GM23248 (cell line): ENCODE measurements at places on chromosomes 11 and 22.

DNA sequence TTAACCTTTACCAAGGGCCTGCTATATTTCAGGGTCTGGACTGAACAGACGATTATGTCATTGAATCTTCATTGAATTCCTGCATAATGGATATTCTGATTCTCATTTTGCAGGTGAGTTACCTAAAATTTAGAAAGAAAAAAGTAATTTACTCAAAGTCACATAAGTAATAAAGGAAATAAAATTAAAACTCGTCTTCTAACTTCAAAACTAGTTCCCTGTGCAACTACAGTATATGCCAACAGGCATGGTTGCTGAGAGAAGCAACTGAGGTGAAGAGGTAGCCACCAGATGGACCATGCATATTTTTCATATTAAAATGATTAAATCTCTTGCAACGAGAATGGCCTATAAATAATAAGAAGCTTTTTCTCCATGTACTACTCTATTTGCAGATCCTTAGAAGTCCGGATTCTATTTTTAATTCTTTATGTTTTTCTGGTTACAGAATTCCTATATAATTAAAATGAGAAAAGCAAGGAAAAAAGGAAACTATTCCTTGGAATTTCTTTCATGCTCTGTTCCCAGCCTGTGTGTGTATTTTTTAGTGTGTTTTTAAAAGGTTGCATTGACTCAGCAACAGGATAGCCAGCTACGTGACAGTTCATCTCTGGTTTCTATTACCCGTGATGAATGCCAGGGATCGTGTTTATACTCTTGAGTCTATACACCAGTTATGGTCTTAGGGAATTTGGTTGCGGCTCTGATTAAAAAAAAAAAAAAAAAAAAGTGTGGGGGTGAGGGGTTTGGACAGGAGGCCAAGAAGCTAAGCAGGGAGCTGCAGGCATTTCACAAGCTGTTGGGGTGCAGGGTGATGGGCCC lies 186.8 kb downstream of the ETS1 start:
- peak; percentile 82 for DNase-seq

DNA sequence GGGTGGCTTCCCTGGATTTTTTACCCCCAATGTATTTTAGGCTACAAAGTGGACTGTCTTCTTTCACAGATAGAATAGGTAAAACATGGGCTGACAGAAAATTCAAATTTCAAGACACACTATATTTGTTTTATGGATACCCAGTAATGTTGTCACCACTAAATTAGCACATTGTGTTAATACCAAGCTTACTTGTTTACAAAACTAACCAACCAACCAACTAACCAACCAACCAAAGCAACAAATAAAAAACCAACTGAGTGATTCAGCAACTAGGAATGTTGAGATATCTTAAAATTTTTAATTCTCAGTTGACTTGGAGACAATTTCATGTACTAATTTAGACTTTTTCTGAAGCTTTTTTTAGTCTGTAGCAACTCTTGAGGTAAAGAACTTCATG lies 69.3 kb upstream of the CTSC start:
- no peak for DNase-seq

GRCh38 chr11:8080674-8081590 lies at the start of gene TUB:
Gene TUB, plus strand, starts transcription at chr11:8081211. Its CDS starts 300 bp downstream, at chr11:8081511.
- DNase-seq: peak; percentile 70

- no peak for DNase-seq
These were observed 814.5 kb downstream of the TBC1D22A start for GRCh38 chr22:47576908-47577307.

DNA sequence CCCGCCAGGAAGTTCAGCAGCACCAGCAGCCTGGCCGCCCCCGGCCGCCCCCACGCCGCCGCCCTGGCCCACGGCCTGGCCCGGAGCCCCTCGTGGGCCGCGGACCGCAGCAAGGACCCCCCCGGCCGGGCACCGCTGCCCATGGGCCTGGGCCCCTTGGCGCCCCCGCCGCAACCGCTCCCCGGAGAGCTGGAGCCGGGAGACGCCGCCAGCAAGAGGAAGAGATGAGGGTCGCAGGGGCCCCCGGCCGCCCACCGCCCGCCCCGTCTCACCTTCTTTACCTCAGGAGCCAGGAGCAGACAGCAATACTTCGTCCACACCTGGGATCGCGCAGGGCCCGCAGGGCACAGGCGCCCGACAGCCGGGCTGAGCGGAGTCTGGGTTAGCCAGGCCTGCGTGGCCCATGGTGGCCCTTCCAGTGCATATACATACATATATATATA lies 115.6 kb downstream of the CACNA1I start:
- no peak for DNase-seq

DNA sequence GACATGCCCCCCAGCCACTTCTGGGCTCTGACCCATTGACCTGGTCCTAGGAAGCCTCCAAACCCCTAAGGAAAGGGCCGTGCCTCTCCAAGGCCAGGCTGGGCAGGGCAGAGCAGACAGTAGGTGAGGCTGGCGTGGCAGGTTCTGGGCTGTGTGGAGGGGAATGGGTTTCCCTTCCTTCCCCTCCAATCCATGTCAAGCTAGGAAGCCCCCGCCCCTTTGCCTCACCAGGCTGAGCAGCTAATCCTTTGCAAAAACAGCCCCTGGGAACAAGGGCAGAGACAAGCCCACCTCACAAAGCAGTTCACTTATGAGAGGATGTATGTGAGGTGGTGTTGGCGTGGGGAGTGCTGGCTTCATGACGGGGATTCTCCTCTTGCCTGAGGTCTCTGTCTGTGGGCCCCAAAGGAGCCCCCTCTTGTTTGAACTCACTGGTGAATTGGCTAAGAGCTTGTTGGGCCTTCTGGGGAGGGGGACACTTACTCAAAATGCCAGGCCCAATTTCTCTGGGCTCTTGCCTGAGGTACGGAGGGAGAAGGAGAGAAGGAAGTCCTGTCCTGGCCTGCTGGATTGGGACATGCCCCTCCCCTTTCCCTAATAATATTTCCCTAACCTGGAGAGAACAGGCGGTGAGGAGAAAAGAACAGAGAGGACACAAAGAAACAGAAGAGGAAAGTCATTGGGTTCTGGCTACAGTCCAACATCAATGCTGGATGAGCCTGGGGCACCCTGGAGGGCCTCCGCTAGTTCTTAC lies 1.6 kb upstream of the TRIM29 start:
- DNase-seq: no peak

DNA sequence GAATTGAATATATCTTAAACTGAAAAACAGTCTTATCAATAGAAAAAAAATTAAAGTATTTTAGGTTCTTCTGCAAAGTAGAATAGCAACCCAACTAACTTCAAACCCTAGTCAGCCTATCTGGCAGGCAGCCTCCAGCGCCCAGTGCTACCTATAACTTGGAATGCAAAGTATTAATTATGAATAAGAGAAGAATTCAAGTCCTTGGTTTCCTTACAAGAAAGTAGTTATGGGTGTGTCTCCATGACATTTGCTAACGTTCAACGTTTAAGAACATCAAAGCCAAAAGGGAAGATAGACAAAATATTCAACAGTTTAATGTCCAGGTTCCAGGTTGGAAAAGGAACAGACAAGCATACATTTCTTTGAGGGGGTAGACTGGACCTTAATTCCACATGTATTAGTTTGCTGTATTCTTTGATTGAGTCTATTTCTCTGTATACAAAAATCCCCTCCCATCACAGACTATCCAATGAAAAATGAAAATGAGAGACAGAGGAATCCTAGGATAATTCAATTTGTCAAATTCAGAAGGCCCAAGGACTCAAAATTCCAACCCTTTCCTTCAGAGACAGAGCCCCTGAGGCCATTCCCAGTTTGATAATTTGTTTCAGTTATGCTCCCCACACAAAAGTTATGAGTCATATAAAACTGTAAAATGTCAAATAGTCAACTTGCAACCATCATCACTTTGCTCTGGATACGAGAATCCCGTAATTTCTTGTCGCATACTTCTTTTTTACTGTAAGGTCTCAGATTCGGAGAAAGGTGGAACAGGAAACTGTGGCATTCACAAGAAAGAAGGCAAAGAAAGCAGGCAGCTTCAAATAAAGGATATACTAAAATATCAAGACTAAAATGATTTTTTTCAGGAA lies 83.7 kb upstream of the CHRM4 start:
- DNase-seq: no peak

GRCh38 chr11:85269109-85269508 lies 358.0 kb downstream of the DLG2 start:
- no peak for DNase-seq

GRCh38 chr11:111843661-111844060 lies 27.7 kb downstream of the ALG9 start:
- no peak for DNase-seq

DNA sequence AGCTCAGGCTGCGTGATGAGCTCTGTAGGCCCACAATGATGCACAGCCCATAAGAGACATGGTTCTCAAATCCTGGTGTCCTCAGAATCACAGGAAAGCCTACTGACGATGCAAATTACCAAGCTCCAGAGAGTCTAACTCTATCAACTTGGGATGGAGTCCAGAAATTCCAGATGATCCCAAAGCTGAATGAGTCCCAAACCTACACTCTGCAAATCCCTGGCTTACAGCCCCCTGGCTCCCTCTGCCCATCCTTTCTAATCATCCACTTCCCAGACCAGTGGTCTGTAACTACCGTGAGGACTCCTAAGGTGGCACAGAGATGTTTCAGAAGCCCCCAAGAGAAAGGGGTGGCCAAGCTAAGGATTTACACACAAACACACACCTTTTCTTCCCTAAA lies 13.5 kb downstream of the ARFGAP2 start:
- no peak for DNase-seq

- DNase-seq: no peak
These were observed 36.4 kb upstream of the ZNRF3 start for GRCh38 chr22:28846994-28847393.

DNA sequence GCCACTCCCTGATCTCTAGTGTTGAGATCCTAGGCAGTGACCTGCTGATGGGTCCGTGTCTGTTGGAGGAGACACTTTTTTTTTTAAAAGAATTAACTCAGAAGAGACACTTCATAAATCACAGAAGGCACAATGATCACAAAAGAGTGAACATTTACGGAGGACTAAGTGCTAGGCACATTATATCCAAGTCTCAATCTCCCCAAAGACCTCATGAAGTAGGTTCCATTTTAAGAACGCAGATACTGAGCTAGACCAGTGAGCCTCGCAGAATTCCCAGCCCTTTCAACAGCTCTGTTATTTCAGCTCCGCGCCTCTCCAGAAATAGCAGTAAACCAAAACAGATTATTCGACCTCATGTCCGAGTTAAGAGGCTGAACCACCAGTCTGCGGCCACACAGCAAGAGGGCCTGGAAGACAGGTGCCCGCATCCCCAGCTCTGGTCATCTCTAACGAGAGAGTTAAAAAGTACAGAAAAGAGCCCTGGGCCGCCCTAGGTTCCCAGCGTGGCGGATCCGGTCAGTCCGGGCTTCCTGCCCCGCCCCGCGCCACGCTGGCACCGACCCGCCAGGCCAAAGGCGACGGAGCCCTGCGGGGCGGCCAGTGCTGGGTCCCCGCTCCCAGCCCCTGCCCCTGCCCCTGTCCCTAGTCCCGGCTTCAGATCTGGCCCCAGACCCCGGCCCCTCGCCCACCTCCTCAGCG lies 612 bp downstream of the XBP1 start:
- DNase-seq: peak; percentile 83

GRCh38 chr11:112211536-112211935 lies 14.7 kb upstream of the PTS start:
- no peak for DNase-seq

DNA sequence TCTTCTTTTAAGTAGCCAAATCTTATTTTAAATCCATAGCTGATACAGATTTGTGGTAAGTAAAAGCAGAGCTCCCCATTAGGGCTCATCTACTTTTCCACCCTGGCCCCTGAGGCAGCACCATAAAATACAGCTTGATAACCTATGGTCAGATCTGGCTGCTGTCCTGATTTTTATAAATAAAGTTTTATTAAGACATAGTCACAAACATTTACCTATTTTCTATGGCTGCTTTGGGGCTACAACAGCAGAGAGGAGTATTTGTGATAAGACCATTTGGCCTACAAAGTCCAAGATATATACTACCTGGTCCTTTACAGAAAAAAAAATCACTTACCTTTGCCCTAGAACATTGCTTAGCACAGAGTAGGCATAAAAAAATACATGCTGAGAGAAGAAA lies 200.0 kb upstream of the SEZ6L start:
- DNase-seq: no peak

- DNase-seq: no peak
These were observed 11.4 kb upstream of the MUC5AC start for GRCh38 chr11:1146365-1146764.

DNA sequence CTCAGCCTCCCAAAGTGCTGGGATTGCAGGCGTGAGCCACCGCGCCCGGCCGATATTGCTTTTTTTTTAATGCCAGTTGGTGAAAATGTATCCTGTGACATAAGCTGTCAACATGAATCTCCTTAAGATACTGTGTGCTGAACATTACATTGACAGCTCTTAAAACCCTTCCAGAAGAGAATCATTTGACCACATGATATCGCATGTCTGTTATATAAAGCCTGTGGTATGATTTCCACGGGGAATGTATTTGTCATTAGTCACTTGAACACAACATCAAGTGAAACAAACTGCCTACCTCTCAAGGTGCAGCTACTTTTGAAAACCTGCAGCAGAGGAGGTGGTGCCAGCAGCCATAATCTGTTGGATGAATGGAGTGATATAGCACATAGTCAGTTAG lies 67.0 kb downstream of the BCL2L13 start:
- no peak for DNase-seq

- DNase-seq: peak; percentile 86
These were observed 1.3 kb upstream of the BDNF start for GRCh38 chr11:27701355-27702105.

- peak; percentile 73 for DNase-seq
These were observed 4.6 kb downstream of the TSPAN32 start for GRCh38 chr11:2306452-2306823.

GRCh38 chr11:12864316-12865156 lies 144.6 kb upstream of the RASSF10 start:
- peak; percentile 46 for DNase-seq

GRCh38 chr22:28943501-28943879 lies 60.1 kb downstream of the ZNRF3 start:
- DNase-seq: no peak

GRCh38 chr11:22787551-22788162 lies 41.9 kb downstream of the SVIP start:
- peak; percentile 72 for DNase-seq

GRCh38 chr11:94728966-94729751 lies 39.0 kb upstream of the AMOTL1 start:
- no peak for DNase-seq

DNA sequence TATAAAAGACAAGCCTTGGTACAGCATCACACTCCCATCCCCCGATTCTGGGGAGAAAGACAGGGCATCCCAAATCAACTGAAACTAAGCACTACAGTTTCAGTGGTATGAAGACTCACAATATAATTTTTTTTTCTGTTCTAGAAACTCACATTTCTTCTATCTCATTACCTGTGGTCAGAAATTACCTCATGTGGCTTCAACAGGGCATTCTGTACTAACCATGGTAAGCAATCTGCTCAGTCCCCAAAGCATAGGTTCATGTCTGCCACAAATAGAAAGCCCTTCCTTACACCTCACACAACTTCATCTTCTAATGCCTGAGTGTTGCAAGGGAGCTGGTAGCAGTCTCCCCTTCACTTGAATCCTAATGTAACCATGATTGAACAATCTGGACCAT lies 147.4 kb upstream of the POU2AF2 start:
- DNase-seq: no peak

DNA sequence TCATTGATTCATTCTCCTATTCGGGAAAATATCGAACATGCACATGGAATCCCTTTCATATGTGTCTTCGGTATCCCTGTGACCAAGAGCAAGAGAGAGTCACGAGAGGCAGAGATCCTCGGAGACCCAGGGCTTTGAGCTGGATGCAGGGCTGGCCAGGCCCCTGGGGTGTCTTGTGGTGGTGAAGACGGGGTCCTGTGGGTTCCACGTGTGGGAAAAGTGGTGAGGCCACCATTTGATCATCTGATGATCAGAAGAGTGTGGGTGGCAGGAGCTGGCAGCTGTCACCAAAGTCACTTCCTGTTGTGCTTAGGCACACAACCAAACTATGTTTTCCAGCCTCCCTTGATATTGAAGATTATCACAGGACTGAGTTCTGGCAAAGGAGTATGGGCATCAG lies 94.0 kb downstream of the BRD1 start:
- DNase-seq: no peak
